GM19239 (cell line): ENCODE measurements at places on chromosomes 5 and 9.

GRCh38 chr5:4230786-4231641 lies 635.4 kb downstream of the IRX1 start:
- no peak for DNase-seq

- DNase-seq: no peak
Observed at GRCh38 chr5:3348576-3349535, 246.8 kb upstream of the IRX1 start.

DNA sequence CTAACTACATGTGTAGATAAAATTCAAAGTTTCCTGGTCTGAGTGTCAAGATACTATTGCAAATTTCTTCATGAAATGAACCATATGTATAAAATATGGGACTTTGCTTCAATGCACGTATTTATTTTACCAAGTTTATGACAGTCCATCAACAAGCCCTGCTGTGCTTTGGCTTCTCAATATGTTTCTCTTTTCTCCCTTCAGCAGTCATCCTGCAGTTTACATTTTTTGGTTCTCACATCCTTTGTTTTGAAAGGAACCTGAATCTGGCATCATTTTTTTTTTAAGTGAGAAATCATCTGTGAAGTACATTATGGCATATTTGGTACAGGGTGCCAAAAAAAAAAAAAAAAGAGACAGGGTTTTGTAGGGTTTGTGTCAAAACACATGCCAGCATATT lies 65.1 kb downstream of the YIPF5 start:
- no peak for DNase-seq

DNA sequence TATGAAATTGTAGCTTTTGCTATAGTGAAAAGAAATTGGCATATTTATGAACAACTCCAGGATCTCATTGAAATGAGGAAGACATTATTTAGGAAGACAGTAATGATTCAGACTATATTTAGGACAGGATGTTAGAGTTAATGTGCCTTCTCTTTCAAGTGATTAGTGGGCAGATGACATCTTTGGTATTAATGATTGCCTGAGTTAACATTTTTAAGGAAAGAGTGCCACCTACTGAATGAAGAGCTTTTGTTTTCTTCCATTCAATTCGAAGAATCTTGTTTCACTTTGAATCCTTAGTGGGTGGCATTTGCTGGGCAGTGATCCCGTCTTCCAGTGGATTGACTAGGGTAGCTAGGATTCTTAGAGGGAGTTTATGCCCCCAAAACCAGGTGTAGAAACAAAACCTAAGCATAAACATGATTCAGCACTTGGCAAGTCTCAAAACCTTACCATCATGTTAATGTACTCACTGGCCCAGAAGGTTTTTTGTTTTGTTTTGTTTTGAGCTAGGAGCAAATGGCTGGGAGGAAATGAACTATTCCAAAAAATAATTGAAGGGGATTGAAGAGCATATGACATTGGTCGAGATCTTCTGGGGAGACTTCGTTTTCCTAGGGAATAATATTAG lies 23.2 kb downstream of the MAP3K1 start:
- no peak for DNase-seq

- no peak for DNase-seq
Observed at GRCh38 chr9:131674425-131675421, 65.2 kb downstream of the RAPGEF1 start.

GRCh38 chr5:151896031-151896691 lies 28.5 kb downstream of the GLRA1 start:
- no peak for DNase-seq

DNA sequence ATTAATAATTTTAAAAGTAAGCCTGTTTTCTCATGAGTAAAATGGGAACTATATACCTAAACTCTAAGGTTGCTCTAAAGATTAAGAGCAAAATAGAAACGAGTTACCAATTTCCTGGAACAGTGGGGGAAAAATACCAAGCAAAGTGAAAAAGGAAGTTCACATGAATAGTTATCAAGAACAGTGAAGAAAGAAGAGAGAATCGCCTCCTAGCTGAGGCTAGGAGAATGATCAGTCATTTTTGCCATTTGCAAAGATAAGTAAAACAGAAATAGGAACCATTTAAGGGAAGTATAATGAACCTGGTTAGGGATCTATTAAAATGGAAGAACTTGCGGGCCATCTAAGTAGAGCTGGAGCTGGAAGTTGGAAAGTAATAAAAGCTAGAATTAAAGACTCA lies 50.7 kb downstream of the P4HA2 start:
- DNase-seq: no peak

GRCh38 chr5:12017007-12017406 lies 112.8 kb upstream of the CTNND2 start:
- DNase-seq: no peak

DNA sequence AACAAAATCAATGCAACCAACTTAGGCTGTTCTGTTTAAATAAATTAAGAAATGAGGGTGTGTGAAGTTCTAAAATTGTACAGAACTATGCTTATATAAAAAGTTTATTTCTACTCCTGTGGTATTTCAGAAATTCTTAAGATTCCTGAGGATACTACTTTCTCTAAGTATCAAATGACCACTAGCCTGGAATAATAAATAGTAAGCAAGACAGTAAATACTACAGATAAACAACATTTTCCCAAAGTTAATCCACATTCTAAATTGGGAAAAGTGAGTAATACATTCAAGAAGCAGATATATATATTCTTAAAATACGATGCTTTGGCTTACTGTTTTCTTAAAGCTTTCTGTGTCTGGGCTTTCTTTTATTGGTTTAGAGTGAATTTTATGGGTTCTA lies 29.5 kb downstream of the CCNH start:
- no peak for DNase-seq

- no peak for DNase-seq
Observed at GRCh38 chr9:110408598-110408997, 70.9 kb upstream of the TXNDC8 start.

GRCh38 chr5:75037106-75037505 lies 15.3 kb downstream of the GCNT4 start:
- DNase-seq: no peak
